ENCODE measurements at places on chromosomes 5 and 9. TPM values are rescaled to one million over a fixed set of nuclear protein-coding genes. Genes with fewer than 3 reads are reported as not detected.
A peak's percentile ranks its signal among the peaks of the same experiment; 100 is the strongest.

Gene CCDC183
- polyA plus RNA-seq, result 9.5 TPM

Gene ACOT12
- polyA plus RNA-seq, result 0.37 TPM

DNA sequence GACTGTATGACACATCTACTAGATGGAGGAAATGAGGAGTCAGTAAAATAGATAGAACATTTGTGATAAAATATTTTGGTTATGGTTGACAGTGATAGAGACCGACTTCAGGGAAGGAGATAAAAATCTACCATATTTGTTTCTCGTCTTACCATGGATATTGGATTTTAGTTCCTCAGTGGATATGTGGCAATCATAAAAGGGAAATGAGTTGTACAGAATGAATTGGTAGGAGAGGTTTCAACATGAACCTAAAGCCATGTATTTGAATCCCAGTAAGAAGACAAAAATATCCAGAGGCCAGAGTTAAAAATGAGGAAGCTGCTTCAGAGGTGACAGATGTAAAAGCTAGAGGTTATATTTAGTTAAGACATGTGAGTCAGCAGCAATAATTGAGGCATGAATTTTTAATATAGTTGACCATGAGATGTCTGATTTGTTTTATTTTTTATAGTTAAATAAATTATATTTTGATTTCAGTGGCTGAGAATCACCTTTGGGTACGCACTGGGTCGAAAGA lies 480.4 kb upstream of the TUSC1 start:
- no peak for DNase-seq

GRCh38 chr5:116506488-116506887 lies 68.1 kb downstream of the SEMA6A start:
- DNase-seq, result peak; percentile 43

DNA sequence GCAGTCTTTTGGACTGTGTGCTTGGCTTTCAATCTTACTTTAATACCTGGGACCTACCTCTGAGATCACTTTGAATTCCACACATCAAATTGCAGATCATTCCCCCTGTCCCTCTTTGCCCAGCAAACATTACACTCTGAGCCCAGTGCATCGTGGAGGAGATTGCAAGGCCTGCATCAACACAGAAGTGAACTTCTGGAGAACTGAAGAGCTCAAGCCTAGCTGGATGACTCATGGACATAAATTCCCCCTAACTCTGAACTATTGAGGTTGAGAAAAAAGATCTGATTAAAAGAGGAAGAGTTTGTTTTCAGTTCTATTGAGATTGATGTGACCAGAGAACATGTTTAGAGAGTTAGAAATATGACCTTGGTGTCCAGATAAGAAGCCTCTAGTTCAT lies 316.0 kb upstream of the DMAC1 start:
- DNase-seq, result no peak

DNA sequence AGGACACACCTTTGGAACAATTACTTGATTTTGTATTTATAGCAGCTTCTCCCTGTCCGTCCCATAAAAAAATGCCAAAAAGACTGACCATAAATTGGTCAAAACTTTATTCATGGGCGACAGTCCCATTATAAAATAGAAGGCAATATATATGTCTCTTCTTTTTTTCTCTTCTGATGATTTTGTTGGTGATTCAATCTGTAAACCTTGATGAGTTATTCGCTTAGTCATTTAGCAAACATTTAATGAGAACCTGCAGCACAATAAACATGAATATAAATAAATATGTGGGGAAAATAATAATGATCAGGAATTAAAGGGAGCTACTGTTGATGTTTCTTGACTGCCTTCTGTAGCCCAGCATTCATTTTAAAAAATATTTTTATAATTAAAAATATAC lies 356.4 kb upstream of the ACTBL2 start:
- DNase-seq, result no peak

- DNase-seq, result no peak
These were observed 112.7 kb upstream of the PANK3 start for GRCh38 chr5:168691891-168692290.

- no peak for DNase-seq
These were observed 50.5 kb upstream of the EXOC3 start for GRCh38 chr5:392431-392988.

GRCh38 chr5:139636207-139636792 lies 11.8 kb upstream of the CXXC5 start:
- no peak for DNase-seq

GRCh38 chr5:147898875-147899401 lies 7.4 kb downstream of the C5orf46 start:
- no peak for DNase-seq

DNA sequence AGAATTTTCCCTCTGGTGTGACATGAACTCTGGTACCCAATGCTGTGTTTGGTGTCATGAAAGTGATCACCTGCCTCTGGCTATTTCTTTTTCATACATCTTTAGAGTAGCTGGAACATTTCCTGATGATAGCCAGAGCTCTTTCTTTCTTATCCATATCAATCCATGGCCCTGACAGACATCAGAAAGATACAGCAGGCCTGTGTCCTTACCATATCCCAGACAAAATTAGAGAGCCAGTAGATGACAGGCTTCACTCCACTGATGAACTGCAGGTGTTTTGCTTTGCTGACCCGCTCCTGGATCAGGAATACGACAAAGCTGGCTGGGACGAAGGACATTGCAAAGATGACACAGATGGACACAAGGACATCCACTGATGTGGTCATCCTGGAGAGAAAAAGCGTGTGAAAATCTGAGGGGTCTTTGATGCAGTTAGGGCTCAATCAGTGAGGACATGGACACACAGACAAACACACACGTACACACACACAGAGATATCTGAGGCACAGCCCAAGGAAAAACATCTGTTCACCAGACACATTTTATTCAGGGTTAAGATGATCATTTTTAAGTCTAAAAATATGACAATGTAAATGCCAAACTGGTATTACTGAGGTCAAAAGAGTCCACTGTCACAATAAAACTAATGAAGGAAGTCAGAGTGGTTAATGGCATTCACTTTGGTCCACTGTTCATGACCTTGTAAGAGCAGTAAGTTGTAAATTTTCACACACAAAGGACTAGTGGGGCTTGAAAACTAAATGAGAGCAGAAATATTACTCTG lies 34.5 kb downstream of the NIPSNAP3B start:
- DNase-seq, result no peak

GRCh38 chr5:139747583-139748504 lies 47.8 kb upstream of the PSD2 start:
- DNase-seq, result no peak
